Esophagus squamous epithelium (tissue), 5 donors: ENCODE measurements at places on chromosomes 1 and 21. TPM values are rescaled to one million over a fixed set of nuclear protein-coding genes. Genes with fewer than 3 reads are reported as not detected.

The VHLL gene
- 0.57 TPM for total RNA-seq

The PAQR7 gene
- total RNA-seq: 12.2 TPM

The AMPD1 gene
- total RNA-seq: not detected

The CCDC27 gene
- total RNA-seq: not detected

The GREM2 gene
- total RNA-seq: 0.45 TPM

The CD53 gene
- total RNA-seq: 25.9 TPM

The S100A2 gene
- 949 TPM for total RNA-seq

The LMOD1 gene
- total RNA-seq: 12.8 TPM

The TMEM81 gene
- 1.4 TPM for total RNA-seq

The HSPG2 gene
- 44.9 TPM for total RNA-seq

DNA sequence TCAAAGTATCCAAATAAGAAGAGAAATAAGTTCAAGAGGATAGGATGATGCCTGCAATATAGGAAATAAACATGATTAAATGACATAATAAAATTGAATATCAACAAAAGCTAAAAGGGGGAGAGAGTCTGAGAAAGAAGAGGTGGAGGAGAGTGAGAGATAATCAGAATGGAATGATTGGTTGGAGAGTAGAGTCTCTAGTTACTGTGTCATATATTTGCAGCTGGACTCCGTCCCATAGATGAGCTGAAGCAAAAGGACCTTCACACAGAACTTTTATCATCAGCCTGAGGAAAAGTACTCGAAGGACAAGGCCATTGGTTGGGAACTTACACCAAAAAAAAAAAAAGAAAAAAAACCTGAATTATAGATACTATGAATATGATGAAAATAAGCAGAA, 22.8 kb upstream of the S100A2 start:
- no peak for DNase-seq

DNA sequence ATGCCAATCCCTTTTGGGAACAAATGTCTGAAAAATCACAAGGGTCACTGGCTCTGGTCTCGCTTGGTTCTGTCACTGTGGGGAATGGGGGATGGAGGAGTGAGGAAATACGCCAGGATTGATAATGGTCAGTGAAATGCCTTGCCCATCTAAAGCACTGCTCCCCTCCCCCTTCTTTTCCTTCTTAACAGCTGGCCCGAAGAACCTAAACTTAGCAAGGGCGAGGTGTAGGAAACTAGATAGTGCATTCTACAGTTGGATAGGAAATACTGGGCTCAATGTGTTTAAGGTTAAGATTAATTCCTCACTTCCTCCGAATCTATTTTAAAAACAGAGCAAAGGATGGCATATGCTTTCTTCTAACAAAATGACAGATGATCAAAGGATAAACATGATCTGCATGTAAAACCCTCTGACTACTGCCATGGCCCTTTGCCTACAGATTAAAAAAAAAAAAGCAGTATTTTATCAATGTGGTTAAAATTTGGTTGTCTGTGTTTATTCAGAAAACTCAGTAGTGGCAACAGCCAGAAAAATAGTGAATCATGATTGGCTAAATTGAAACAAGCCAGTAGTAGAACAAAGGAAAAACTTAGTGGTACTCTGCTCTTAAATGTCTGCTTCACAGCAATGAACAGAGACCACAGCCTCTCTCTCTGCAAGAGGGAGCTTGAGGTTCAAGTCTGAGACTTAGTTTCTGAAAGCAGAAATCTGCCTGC, 86.1 kb upstream of the VAV3 start:
- DNase-seq: no peak

GRCh38 chr1:243723458-243724043, 126.5 kb downstream of the AKT3 start:
- DNase-seq: no peak

DNA sequence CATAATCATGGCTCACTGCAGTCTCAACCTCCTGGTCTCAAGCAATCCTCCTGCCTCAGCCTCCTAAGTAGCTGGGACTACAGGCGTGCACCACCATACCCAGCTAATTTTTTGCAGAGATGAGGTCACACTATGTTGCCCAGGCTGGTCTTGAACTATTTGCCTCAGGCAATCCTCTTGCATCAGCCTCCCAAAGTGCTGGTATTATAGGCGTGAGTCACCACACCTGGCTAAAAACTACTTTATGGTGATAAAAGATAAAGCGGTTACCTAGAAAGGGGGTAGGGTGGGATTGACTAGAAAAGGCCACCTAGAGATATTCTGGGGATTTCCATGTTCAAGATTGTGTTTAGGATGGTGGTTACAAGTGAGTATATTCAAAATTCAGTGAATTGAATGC, 5.0 kb downstream of the TSTD1 start:
- no peak for DNase-seq

GRCh38 chr1:119910618-119911017, 14.3 kb upstream of the ADAM30 start:
- no peak for DNase-seq

DNA sequence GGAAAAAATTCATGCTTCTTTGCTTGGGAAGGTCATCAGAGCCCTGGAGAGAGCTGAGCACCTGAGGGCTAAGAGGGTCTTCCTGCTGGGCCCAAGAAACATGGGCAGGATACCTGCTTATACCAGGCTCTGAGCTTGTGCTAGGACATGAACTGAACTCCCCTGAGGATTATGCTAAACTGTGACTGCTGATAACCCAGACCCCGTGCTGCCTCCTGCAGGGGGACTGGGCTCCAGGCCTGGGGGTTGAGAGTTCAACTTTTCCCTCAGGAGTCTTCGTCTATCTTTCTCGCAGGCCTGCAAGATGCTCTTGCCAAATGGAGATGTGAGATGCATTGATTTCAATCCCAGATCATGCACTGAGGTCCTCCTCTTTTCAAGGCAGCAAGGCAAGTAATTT, 368.5 kb downstream of the HHAT start:
- no peak for DNase-seq

- DNase-seq: no peak
These were observed 76.9 kb upstream of the HAO2 start for GRCh38 chr1:119291611-119292206.

GRCh38 chr21:41900401-41900800, 21.3 kb upstream of the PRDM15 start:
- no peak for DNase-seq

- DNase-seq: no peak
These were observed 9.0 kb upstream of the GPR153 start for GRCh38 chr1:6269720-6270400.

DNA sequence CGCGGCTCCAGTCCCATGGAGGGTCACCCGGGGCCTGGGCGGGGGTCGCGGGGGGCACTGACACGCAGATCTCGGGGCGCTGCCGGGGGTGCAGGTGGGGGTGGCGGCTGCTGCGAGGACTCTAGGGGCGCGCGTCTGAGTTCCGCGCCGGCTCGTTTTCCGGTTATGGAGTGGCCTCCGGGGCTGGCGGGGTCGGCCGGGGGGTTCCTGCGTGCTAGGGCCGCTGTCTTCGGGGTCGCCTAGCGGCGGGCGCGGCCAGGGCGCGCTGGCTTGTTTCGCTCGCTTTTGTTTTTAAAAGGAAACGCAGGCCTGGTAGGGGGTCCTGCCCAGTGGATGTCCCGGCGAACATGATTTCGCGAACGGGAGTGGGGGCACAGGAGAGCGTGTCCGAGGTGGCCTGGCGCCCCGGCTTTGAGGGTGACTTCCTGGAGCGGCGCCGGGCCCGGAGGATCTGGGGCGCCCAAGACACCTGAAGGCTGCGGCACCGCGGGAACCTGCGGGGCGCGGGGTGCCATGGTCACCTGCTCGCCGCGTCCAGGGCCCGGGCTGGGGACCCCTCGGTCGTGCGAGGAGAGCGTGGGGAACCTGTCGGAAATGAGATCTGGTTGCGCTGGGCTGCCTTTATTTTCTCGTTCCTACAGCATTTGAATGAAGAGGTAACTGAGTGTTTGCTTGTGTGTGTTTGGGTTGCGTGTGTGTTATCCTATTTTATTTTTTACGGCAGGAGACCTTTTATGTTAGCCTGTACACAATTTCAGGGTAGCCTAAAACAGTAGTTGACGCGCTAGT, 618 bp downstream of the ETS2 start:
- no peak for DNase-seq

GRCh38 chr1:145979746-145980456, 15.4 kb downstream of the POLR3GL start:
- no peak for DNase-seq

- no peak for DNase-seq
These were observed 6.7 kb downstream of the NCDN start for GRCh38 chr1:35564037-35564883.

DNA sequence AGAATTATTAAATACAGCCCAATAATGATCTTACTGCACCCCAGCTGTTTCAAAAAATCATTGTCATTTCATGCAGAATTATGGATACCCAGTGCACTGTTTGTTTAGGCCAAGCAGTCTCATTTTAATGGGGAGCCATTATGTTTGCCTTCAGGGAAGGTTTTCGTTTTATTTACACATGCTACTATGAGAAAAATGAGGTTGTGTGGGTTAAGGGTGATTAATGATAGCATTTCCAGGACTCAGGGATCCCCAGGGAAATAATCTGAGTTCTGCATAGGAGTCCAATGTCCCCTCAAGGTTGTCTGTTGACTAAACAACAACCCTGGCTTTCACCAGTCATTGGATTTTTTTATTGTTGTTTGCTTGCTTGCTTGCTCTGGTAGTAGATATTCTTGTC, 71.0 kb upstream of the ZP4 start:
- no peak for DNase-seq

GRCh38 chr1:17265162-17265561, 16.3 kb downstream of the PADI3 start:
- DNase-seq: no peak

DNA sequence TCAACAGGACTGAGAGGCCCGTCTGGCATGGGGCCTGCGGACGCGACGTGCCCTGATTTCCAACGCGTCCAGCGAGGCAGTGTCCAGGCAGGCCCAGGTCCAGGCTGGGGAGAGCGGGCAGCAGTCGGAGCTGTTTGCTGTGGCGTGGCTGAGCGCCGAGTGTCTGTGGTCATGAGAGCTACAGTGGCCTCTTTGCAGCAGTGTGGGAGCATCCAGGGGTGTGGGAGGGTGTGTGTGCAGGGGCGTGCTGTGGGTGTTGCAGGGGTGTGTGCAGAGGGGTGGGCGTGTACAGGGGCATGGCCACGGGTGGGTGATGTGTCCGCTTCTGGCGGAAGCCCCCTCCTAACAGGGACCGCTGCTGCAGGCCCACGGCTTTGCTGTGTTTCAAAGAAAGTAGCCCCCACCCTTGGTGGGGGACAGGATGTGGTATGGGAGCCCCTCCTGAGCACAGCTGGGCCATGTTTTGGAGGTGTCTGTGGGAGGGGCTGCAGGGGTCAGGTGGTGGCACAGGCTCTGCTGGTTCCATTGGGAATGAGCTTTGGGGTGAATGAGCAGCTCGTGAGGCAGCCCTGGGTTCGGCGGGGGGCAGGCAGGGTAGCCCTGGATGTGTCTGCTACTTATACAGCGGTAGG, 17.7 kb downstream of the PLCH2 start:
- no peak for DNase-seq

- no peak for DNase-seq
These were observed 13.0 kb downstream of the GPR137B start for GRCh38 chr1:236155399-236155767.

DNA sequence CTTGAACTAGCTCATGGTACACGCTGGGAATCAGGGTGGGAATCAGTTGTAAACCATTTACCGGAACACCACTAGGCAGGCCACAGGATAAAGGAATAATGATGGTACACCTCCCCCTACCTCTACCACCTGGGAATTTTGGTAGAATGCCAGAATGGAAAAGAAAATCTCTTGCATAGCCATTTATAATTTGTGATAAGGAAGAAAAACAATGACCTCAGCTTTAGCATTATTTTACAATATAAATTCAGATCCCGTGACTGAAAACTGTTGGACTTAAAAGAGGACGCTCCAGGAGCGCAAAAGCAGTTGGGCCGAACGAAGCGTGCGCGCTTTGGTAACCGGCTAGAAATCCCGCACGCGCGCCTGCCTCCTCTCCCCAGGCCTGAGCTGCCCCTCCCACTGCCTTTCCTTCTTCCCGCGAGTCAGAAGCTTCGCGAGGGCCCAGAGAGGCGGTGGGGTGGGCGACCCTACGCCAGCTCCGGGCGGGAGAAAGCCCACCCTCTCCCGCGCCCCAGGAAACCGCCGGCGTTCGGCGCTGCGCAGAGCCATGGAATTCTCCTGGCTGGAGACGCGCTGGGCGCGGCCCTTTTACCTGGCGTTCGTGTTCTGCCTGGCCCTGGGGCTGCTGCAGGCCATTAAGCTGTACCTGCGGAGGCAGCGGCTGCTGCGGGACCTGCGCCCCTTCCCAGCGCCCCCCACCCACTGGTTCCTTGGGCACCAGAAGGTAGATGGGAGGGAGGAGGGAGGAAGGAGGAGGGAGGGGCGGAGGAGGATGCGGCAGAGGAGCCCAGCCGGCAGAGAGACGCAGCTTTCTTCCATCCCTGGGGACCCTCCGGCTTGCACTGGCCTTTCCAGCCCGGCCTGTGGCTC, at the start of gene CYP4X1:
Gene CYP4X1 (plus strand): TSS at position 402 of the 873 bp plus-strand sequence. CDS start 149 bp downstream, at position 551.
- no peak for DNase-seq

- DNase-seq: no peak
These were observed 150.1 kb upstream of the FGGY start for GRCh38 chr1:59146651-59147358.

GRCh38 chr21:42013931-42014330, 3.8 kb upstream of the ZBTB21 start:
- no peak for DNase-seq

DNA sequence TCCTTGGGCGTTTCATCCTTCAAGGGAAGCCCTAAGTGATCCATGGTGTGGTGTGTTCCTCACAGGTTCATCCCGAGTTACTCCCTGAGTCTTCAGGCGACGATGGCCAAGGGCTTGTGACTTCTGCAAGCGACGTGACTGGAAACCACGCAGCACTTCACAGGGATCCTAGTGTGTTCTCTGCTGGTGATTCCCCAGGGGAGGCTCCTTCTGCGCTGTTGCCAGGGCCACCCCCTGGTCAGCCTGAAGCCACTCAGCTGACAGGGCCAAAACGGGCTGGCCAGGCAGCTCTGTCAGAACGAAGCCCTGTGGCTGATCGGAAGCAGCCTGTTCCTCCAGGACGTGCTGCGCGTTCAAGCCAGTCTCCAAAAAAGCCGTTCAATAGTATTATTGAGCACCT, 71.5 kb downstream of the VPS26C start:
- DNase-seq: no peak

DNA sequence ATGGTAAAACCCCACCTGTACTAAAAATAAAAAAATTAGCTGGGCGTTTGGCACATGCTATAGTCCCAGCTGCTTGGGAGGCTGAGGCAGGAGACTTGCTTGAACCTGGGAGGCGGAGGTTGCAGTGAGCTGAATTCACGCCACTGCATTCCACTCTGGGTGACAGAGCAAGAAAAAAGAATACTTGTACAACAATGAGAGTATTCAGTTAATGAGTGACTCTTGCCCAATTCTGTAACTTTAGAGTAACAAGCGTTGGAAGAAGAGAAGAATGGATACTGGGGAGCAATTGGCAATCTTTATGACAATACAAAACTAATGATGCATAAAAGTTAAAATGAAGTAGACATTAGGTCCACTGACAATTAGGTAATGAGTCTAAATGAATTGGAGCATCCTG, 10.5 kb downstream of the ANXA9 start:
- no peak for DNase-seq
